ENCODE measurements at places on chromosomes 5 and 9.

DNA sequence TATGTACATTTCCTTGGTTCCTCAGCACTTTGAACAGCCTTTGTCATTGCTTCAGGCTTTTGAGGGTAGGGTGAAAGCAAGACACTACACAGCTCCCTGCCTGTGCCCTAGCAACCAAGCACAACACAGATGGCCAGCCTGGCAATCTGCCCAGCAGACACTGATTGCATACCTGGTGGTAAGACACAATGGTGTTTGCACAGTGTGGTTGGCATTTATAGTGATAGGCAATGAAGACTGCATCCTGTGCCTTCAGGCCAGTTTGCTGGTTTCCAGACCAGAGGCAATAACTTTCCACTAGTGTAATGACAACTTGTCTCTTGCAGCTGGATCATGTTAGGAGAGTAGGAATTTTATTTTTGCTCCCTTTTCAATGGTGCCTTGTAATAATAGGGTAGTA lies 144.5 kb upstream of the TNC start:
- peak; percentile 87 for DNase-seq

DNA sequence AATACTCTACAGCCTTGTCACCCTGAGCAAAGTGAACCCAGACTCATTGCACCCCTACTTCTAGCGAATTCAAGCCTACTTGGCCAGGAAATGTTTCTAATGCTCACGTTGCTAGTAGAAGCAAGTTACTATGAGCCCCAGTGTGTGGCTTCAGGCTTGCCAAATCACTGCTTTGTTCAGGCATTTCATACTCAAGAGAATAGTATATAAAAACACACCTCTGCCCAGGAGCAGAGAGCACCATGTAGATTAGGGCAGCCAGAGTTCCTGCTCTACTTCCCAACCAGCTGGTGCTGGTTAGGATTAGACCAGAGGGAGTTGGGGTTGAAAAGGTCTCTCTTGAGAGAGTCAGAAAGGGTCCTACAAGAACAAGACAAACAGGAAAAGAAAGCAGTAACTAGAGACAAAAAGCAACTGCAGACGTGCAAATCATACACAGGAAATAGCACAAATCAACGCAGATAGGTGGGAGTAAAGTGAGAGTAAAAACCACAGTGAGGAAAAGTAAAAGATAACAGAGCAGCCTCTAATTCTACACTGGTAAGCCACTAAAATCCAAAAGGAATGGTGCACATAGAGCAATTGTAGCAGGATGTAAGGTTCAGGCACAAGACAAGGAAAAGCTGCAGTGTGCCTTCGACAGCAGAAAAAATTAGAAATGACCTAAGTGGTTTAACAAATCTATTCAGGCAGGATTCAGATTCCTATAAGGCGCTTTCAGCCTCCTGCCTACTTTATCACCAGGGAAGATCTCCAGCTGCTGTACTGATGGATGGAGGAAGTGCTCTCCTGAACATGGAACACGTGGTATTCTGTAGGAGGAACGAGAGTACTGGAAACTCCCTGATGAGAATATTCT lies 49.6 kb upstream of the KIF2A start:
- no peak for DNase-seq

GRCh38 chr5:127019928-127020327 lies 10.4 kb downstream of the MARCHF3 start:
- DNase-seq: no peak

- peak; percentile 34 for DNase-seq
Measured at GRCh38 chr5:36614657-36615308, 8.4 kb downstream of the SLC1A3 start.

GRCh38 chr9:10331157-10331556 lies 281.6 kb downstream of the PTPRD start:
- no peak for DNase-seq

DNA sequence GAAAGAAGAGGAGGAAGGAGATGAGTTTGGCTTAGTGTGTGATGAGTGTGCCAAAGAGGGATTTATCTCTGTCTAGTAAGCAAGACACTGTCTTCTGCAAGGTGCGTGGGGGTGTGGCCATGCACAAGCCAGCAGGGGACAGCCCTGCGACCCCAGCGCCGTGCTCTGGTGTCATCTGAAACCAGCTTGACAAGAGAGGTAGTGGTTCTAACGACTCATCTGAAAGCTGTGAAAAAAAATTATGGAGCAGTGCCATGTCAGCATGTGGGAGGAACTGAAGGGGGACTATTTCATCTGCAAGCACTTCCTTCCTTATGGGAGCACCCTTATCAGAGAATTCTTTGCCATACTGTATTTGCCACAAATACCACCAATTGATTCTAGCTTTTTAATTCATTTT lies 398.6 kb downstream of the PSAT1 start:
- no peak for DNase-seq

DNA sequence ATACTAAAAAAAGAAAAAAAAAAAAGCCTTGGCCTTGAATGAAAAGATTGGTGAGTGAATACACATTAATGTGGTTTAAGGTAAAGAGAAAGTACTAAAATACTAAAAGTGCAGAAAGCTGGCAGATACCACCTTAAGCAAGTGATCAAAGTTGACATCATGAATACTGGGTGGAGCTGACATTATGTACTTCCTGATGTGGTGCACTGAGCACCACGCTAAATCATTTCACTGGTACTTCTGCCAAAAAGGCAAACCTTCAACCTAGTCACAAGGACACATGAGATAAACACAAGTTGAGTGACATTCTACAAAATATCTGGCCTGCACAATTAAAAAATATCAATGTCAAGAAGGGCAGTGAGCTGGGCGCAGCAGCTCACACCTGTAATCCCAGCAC lies 33.8 kb upstream of the PANK3 start:
- no peak for DNase-seq

DNA sequence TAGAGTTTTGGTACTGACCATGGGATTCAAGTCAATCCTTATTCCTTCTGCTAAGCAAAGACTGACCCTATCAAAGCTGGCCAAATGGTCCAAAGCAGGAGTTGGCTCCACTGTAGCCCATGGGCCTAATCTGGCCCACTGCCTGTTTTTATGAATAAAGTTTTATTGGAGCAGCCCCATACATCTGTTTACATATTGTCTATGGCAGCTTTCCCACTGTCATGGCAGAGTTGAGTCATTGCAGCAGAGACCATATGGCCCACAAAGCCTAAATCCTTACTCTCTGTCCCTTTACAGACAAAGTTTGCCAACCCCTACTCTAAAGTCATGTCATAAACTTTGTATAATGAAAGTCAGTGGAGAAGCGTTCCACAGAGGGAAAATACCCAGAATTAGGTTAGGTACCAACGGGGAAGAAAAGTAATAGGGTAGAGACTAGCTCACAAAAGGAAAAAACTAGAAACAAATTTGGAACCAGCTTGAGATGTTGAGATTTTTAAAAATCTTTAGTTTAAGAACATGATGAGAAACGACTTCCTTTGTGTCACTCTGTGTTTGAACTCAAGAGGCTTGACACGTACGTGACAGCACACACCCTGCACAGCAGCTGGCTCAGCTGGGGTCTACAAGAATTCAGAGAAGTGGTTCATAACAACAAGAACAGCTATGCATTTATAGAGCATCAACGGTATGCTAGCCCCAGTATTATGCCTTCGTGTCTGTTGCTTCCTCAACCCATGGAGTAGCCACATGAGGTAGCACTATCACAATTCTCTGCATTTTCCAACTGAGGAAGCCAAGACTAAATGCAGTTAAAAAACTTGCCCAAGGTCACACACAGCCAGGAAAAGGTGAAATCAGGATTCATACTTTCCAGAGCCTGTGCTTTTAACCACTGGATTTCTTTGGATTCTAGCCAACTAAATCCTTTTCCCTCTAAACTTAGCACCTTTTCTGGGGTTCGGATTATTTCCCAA lies 198.9 kb upstream of the WWC1 start:
- DNase-seq: no peak

DNA sequence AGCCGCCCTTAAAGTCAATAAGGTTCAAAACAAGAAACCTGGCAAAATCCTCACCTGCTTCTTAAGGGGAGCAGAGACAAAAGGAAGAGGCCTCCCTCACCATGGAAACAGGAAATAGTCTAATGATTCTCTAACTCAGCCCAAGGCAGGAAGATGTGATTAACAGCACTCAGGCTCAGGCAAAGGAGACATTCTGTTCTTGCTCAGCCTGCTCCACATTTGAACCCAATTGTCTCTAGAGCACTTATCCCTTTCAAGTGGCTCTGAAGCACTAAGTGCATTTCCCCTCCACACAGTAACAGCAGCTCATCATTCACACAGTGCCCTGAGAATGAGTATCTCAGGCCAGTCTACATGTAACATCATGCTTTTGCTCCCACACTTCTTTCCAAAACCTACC lies 72.3 kb downstream of the NIPSNAP3B start:
- DNase-seq: no peak

GRCh38 chr9:121735065-121735792 lies 83.8 kb downstream of the DAB2IP start:
- DNase-seq: no peak

GRCh38 chr9:136798708-136799078 lies 2.6 kb downstream of the CCDC183 start:
- no peak for DNase-seq

DNA sequence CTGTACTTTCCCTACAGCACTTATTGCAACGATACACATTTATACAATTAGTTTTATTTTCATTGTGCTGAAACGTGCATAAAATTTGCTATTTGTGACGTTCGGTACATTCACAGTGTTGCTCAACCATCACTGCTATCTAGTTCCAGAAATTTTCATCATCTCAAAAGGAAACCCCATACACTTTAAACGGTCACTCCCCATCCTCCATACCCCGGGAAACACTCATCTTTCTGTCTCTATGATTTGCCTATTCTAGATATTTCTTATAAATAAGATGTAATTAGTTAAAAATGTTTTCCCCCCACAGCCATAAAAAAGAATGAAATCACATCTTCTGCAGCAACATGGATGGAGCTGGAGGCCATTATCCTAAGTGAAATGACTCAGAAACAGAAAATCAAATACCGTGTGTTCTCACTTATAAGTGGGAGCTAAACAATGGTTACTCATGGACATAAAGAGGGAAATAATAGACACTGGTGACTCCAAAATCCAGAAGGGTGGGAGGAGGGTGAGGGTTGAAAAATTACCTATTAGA lies 40.2 kb upstream of the TEX48 start:
- DNase-seq: no peak

GRCh38 chr9:103014242-103014641 lies 19.1 kb downstream of the CYLC2 start:
- no peak for DNase-seq

DNA sequence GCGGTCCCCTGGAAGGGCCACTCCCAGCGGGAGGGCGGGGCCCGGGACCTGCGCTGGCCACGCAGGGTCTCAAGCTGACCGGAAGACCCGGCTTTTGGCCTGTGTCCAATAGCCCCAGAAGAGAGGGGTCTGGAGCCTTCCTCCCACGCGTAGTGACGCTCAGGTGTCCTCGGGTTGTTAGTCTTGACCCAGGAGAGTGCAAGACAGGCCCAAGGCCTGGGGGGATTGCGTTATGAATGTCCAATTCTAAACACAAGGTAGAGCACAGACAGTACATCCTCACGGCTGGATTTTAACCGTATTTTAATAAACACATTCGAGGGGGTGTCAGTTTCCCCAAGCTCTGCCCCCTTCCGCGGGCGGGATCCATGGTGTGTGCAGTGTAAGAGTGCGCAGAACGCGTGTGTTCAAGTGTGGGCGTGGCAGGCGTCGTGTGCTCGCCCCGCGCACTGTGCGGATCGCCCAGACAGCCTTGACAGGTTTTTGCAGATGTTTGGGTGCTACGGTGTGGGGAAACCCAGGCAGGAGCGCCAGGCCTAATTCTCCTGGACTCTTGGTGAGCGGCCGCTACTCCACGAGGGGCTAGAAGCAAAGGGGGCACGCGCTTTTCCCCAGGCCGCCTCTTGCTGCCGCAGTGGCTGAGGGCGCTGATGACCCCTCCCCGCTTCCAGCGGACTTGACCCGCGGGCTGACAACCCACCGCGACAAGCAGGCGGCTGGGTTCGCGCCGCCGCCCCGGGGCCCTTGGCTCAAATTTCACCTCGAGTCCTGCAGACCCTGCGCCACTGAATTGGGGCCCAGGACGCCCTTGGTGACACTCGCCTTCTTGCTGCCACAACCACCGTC lies 6.1 kb upstream of the DMRT3 start:
- no peak for DNase-seq

DNA sequence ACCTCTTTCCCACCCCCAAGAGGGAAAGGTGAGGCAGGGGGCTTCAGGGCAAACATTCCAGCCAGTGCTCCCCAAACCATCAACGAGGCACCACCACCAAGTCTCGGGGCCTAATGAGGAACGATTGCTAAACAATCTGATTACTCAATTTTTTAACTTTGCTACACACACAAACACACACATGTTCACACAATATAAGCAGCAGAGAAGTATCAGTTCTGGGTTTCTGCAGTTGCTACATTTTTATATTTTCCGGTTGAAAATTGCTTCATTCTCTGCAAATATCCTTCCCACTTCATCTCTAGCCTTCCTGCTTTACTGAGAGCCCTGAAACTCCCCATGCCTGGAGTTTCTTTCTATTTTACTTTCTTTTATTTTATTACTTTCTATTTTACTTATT lies 60.2 kb downstream of the FEM1C start:
- no peak for DNase-seq

GRCh38 chr5:121918238-121918637 lies 43.5 kb upstream of the SRFBP1 start:
- no peak for DNase-seq

DNA sequence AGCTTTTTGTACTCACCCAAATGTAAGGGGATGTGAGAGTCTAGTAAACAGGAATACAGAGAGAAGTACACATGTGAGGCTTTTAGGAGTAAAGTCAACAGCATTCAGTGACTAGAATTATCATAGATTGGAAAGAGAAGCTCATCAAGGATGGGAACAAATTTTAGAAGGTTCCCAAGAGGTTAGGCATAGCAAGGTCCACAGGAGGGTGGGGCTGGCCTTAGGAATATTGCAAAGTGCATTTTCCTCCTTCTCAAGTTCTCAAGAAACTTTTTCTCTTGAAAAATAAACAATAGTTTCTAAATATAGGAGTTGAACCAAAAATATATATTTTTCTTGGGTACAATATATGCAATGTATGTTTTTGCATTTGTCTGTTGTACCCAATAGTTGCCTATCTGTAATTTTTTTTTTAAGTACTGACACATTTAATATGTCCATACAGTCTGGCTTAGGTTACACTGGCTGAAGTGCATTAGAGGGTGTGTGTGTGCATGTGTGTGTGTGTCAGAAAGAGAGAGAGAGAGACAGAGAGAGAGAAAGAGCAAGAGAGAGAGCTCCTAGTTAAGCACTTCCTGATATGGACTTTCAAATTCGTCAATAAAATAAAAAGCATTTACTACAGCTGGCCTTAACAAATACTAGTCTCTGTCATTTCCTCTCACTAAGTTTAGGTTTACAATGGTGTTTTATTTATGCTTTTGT lies 62.2 kb downstream of the SNX18 start:
- DNase-seq: no peak

- DNase-seq: no peak
Measured at GRCh38 chr5:68240202-68240601, 24.6 kb downstream of the PIK3R1 start.

GRCh38 chr5:156675395-156675794 lies 174.7 kb upstream of the PPP1R2B start:
- DNase-seq: no peak

GRCh38 chr5:37640088-37640487 lies 199.8 kb downstream of the GDNF start:
- no peak for DNase-seq

All from SJSA1 (cell line).